Activated T-cell treated with anti-CD3 and anti-CD28 coated beads, Interleukin-2, amount 50 U/mL, for 48 hours (primary cell): ENCODE measurements at places on chromosomes 5 and 9.

- no peak for DNase-seq
Measured at GRCh38 chr9:118529210-118529609, 825.0 kb downstream of the TLR4 start.

GRCh38 chr9:95962936-95963335, 87.4 kb downstream of the ERCC6L2 start:
- DNase-seq: no peak

- DNase-seq: no peak
Measured at GRCh38 chr5:170655476-170655875, 128.0 kb upstream of the GABRP start.

- DNase-seq: no peak
Measured at GRCh38 chr5:28473531-28474107, 1435.2 kb upstream of the CDH9 start.

- DNase-seq: no peak
Measured at GRCh38 chr5:133141746-133142145, 89.9 kb downstream of the HSPA4 start.

DNA sequence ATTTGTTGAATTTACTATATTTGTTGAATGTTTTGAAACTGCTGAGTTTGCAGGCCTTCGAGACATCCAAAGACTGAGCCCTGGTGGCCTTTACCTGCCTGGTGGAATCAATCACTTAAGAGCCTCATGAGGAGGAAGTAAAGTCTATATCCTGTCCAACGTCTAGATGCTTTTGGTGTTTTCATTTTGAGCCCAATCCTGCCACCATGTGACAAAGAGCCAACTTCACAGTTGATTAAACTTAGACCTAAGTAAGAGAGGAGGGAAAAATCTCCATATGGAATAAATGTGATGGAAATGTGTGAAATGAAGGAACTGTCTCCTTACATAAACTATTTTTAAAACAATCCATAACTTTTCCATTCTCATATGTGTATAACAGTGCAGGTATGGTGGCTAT, 220.1 kb downstream of the PRR16 start:
- DNase-seq: no peak

DNA sequence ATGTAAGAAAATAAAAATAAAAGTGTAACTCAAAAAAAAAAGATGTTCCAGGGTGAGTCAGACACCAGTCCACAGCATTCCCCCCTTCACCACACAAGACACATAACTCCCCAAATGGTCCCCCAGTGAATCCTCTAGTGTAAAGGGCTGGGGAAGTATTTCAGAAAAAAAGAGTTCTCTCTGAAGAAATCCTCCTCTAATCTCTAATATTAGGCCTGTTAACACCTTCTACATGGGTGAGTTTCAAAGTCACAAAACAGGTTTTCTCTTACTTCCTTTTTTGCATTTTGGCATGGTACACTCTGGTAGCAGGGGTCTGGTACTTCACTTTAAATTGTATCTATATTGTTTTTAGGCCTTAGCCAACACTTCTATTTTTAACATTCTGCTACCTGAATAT, 28.2 kb downstream of the RNF145 start:
- no peak for DNase-seq

DNA sequence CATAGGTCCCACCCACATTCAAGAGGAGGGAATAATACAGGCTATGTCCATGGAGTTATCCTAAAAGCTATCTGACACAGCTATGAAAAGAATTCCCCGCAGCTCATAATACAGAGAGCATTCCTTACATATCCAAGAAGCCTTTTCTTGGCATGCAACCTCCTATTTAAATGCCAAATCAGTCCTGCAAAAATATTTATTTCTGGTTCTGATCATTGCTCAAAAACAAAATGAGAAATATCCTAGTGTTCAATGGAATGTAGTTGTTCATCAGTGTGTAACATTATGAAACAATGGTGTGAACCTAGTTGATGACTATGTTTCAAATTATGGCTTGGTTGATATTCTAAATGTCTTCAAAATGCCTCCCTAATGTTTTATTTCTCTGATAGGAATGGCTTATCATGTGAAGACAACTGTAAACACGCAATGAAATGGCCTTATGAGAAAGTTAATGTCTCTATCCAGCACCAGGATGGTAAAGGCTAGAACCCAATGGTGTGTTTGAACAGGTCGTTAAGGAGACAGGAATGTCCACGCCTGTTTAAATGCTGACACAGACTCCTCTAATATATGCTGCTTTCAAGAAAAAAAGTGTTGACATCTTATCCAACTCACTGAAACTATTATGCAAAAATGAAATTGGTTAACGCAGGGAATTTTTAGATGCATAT, 126.7 kb upstream of the CDH6 start:
- no peak for DNase-seq

DNA sequence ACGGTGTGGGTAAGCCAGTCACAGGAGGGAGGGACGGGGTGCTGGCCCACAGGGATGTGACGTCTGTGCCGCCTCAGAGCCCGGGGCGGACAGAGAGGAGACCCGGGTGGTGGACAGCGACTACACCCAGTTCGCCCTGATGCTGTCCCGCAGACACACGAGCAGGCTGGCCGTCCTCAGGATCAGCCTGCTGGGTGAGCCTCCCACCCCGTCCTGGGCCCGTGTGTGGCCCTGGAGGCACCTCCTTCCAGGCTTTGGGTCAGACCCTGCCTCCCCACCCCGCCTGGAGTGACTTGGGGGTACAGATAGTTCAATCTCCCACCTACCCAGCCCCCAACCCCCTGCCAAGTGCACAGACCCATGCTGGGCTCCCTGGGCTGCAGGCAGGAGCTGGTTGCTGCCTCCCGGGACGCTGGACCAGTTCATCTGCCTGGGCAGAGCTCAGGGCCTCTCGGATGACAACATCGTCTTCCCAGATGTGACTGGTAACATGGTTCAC, 1.7 kb downstream of the LCN12 start:
- DNase-seq: no peak

DNA sequence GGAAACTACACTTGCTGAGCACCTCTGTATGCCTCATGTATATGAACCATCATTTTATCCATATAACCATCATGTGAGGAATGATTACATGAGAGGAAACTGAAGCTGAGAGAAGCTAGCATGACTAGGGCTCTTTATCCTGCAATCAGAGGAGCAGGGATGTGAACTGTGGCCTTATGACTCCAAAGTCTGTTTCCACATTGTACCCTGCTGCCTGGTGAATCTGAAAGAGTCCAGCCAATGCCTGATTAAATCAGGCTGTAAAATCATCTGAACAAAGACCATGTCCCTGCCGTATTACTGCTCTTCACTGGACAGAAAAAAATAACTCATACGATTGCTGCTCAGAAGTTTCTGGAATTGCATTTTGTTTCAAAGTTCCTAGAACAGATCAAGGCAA, 67.0 kb downstream of the LPAR1 start:
- no peak for DNase-seq

DNA sequence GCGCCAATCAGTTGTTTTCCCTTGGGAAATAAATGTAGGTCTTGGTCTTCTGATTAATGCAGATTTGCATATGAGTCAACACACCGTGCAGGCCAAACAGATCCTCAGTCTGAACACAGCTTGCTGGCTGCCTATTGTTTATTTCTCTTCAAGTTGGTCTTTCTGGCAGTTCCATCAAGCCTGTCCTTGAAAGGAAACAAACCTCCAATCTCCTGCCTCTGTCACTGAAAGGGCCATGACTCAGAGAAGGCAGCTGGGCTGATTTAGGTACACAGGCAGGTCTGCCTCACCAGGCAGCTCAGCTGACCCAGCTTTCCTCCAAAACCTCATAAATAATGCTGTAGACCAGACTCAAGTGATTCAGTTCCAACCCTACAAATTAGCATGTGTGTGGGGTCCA, 175.9 kb downstream of the MAN2A1 start:
- DNase-seq: no peak

DNA sequence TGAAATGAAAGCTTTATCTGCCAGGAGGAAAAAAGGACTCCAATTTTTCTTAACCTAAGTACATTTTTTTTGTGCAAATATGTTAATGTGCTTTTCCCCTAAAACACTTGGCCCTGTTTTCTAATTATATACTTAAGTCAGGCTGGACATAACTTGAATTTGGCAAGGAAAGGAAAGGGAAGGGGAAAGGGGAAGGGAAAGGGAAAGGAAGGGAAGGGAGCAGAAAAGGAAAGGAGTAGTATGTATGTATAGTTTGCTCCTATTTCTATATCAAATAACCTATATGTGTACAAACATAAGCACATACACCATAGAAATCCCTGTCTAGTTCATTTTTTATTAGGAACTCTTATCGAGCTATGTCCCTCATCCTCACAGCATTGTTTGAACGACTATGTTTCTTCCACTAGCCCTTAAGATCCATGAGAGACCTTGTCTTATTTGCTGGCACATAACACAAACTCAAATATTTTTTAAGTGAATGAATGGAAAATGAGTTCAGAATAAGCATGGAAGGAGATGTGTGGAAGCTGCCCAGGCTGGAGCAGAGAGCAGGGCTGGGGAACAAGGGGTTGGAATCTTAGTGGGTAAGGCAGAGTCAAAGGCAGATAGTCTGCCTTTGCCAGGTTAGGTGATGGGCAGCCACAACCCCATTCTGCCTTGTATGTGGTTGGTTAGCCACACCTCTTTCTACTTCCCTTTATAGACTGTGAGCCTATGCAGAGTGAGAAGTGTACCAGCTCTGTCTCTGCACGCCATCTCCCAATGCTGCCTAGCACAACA, 70.0 kb downstream of the KLHL3 start:
- peak; percentile 31 for DNase-seq

GRCh38 chr5:132813599-132814502, 749 bp downstream of the SOWAHA start:
- peak; percentile 47 for DNase-seq

- no peak for DNase-seq
Measured at GRCh38 chr9:970151-970996, 6.1 kb upstream of the DMRT3 start.
